ENCODE measurements at places on chromosomes 6 and 20.

DNA sequence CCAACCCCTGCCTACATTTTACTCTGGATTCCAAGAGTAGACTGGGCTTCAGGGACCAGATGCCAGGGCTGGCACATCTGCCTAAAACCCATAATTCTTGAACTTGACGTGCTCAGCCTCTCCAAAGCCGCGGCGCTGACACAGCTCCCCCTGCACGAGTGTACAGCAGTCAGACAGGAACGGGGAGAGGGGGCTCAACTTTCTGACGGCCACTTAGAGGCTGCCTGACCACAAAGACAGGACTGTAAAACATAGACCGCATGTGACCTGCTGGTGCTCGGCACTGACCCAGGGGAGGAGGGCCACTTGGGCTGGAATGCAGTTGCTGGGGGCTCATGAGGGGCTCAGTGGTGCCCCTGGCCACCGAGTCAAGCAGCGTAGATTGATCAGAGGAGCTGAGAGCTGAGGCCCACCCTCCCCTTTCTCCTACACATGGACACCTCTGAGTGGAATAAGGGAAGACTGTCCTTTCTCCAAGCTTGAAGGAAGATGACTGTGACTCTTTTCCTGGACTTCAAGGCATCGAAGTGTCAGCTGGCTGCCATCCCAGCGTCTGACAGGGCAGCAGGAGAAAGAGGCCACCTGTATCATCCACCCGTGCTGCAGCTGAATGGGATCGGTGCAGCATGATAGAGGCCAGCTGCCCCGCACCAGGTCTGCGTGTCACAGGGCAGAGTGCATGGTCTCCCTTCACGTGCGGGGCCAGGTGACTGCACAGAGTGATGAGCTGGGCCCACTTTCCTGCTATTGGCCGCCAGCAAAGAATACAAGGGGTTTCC lies 171.3 kb upstream of the AGPAT4 start:
- no peak for DNase-seq

DNA sequence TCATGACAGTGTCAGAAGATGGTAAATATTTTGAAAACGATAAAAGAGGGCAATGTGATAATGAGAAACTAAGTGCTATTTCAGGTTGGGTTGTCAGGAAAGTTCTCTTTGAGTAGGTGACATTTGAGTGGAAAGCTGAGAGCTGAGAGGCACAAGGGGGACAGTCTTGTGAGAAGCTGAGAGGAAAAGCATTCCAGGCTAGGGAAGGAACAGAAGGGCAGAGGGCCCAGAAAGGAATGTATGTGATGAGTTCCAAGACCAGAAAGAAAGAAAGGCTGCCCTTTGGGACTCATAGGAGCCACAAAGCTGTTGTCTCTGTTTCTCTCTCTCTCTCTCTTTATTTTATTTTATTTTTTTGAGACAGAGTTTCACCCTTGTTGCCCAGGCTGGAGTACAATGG lies 7.6 kb upstream of the RNF182 start:
- DNase-seq, result no peak

GRCh38 chr6:55141611-55142010 lies 32.7 kb upstream of the HCRTR2 start:
- DNase-seq, result peak; percentile 17

- no peak for DNase-seq
Observed at GRCh38 chr6:169450097-169450496, 196.5 kb upstream of the THBS2 start.

- peak; percentile 38 for DNase-seq
Observed at GRCh38 chr6:138287144-138287955, 69.1 kb upstream of the PBOV1 start.

- DNase-seq, result peak; percentile 22
Observed at GRCh38 chr6:170522565-170523183, 30.4 kb downstream of the PSMB1 start.

GRCh38 chr20:58703765-58704371 lies 11.3 kb downstream of the NPEPL1 start:
- no peak for DNase-seq

GRCh38 chr6:13810688-13811446 lies 3.5 kb downstream of the MCUR1 start:
- peak; percentile 9 for DNase-seq

- no peak for DNase-seq
Observed at GRCh38 chr6:28125401-28125800, 992 bp downstream of the ZSCAN16 start.

DNA sequence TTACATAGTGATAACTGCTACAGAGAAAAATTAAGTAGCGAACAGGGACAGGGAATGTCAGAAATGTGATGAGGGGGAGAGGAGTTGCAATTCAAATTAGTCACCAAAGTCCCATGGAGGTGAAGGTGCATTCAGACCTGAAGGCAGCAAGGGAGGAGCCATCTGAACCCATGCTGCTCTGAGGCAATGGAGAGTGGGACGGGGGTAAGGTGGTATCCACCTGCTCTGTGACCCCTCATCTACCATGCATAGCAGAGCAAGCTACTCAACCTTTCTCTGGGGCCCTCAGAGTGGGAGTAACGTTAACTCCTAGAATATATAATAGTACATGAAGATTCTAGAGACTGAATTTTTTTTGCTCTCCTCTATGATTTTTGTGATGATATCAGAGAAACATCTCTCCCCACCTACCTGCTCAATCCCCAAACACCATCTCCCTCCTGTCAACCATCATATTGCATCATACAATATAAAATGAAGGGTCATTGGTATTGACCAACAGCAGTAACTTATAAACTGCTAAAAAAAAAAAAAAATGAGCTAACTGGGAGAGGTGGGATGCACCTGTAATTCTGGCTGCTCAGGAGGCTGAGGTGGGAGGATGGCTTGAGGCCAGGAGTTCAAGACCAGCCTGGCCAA lies 16.6 kb upstream of the SCML4 start:
- no peak for DNase-seq
